ENCODE measurements at places on chromosomes 5 and 9. TPM values are rescaled to one million over a fixed set of nuclear protein-coding genes. Genes with fewer than 3 reads are reported as not detected.

PKD2L2 gene
- total RNA-seq: not detected

CYSTM1 gene
- 36.6 TPM for total RNA-seq

LMNB1 gene
- 46.4 TPM for total RNA-seq

TGFBI gene
- total RNA-seq: 730 TPM

FYB1 gene
- 0.26 TPM for total RNA-seq

Data from aortic smooth muscle cell (primary cell).